T-helper 2 cell treated with Interferon-gamma antibody and Interleukin-4, amounts not matched to agents 5 μg/mL and 100 μg/mL, for 36 hours (primary cell): ENCODE measurements at places on chromosomes 1 and 21.

GRCh38 chr1:198793714-198794113 is 154.9 kb downstream of the PTPRC start:
- H3K4me1 ChIP-seq: no peaks in the 10 kb centered on the region
- H3K4me3 ChIP-seq: no peak overlapping the region
- DNase-seq: no peak
- no peak overlapping the region for H3K27ac ChIP-seq

GRCh38 chr1:210189426-210189825 is 43.2 kb upstream of the SERTAD4 start:
- no peaks in the 10 kb centered on the region for H3K36me3 ChIP-seq
- H3K27me3 ChIP-seq: no peaks in the 10 kb centered on the region
- no peak overlapping the region for H3K27ac ChIP-seq
- no peak overlapping the region for H3K4me3 ChIP-seq
- H3K4me1 ChIP-seq: no peaks in the 10 kb centered on the region

DNA sequence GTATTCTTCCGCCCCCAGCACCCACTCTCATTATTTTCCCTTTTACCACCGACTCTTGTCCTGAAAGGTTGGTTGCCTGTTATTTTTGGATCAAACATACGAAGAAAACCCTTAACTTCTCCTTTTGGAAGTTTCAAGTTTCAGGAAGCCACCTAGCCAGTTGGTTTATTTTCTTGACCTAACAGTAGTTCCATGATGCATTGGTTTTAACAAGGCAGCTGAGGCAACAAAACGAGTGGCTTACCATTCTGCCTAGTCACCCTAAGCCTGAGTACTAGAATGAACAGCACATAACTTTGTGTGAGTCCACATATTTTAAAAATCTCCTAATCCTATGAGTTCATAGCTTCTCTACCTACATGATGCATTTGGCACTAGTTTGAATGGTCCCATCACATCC is 28.9 kb downstream of the OLFM3 start:
- H3K27ac ChIP-seq: no peak overlapping the region
- H3K27me3 ChIP-seq: no peaks in the 10 kb centered on the region
- no peak overlapping the region for H3K4me3 ChIP-seq
- H3K36me3 ChIP-seq: no peaks in the 10 kb centered on the region

DNA sequence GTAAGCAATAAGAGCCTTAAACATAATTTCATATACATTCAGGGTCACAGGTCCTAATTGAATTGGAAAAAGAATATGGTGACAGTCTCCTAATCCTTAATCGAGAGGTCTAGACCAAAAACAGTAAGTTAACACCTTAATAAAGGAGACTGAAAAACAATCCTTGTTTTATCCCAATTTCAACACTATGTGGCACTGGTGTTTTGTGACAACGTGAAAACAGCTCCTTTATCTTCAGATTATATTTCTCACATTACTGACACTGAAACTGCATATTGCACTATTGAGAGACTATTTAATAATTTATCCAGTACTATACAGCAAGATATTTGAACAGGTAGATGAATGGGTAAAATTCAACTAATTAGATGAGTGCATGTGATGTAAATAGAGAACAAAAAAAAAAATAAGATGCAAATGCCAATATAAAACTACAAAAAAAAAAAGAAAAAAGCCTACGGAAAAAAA is 34.1 kb downstream of the TP53BP2 start:
- H3K4me1 ChIP-seq: peaks cover 15% of the 10 kb centered on the region
- no peaks in the 10 kb centered on the region for H3K27me3 ChIP-seq
- H3K27ac ChIP-seq: no peak overlapping the region

DNA sequence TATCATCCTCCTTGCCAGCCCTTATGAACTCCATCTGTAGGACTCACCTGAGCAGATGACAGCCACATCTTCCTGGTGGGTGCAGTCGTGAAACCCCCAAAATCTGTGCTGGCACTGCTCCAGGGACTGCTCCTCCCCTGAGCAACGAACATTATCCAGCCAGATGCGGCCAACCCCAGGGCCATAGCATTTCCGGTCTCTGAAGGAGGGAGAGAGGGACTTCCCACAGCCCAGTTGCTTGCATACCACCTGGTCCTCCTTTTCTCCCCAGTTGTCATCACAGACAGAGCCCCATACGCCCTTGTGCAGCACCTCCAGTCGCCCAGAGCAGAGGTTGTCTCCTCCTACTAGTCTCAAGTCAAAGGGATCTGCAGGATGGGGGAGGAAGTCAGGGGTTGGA is 8.5 kb downstream of the CD5L start:
- no peaks in the 10 kb centered on the region for H3K4me1 ChIP-seq
- DNase-seq: no peak
- H3K4me3 ChIP-seq: no peak overlapping the region
- no peaks in the 10 kb centered on the region for H3K36me3 ChIP-seq
- no peak overlapping the region for H3K27ac ChIP-seq

- no peaks in the 10 kb centered on the region for H3K36me3 ChIP-seq
- H3K4me3 ChIP-seq: no peak overlapping the region
- H3K27ac ChIP-seq: no peak overlapping the region
Measured at GRCh38 chr1:57517587-57518374, 93.9 kb upstream of the DAB1 start.

DNA sequence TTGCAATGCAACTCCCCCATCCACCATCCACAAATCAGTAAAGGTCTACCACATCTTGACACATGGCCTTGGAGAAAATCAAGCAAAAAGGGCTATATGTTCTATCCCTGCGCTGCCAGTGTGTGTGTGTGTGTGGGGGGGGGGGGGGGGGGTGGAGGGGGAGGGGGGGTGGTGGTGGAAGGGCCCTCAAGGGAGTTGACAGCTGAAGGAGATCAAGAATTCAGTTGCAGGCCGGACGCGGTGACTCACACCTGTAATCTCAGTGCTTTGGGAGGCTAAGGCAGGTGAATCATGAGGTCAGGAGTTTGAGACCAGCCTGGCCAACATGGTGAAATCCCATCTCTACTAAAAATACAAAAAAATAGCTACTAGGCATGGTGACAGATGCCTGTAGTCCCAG is 37.6 kb upstream of the CLIC4 start:
- peaks cover 1% of the 10 kb centered on the region for H3K36me3 ChIP-seq
- H3K27ac ChIP-seq: no peak overlapping the region
- no peak for DNase-seq
- H3K4me3 ChIP-seq: no peak overlapping the region

DNA sequence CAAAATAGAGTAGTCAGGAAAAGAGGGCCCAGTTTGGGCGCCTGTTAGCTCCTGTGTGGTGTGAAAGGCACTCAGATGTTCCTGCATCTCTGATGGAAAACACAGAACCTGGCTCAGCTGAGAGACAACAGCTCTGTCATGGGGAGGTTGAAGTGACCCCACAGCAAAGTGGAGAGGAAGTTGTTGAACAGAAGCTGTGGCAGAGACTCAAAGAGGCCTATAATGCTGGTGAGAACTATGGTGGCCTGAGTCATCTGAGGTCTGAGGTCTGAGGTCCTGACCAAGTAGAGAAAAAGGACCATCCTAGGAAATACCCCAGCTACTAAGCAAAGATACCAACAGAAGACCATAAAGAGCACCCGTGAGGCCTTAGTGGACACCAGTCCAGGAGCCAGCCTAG is 45.6 kb upstream of the JAK1 start:
- peaks cover 6% of the 10 kb centered on the region for H3K27me3 ChIP-seq
- peaks cover 31% of the 10 kb centered on the region for H3K4me1 ChIP-seq
- no peak overlapping the region for H3K4me3 ChIP-seq
- no peak overlapping the region for H3K27ac ChIP-seq
- DNase-seq: no peak

DNA sequence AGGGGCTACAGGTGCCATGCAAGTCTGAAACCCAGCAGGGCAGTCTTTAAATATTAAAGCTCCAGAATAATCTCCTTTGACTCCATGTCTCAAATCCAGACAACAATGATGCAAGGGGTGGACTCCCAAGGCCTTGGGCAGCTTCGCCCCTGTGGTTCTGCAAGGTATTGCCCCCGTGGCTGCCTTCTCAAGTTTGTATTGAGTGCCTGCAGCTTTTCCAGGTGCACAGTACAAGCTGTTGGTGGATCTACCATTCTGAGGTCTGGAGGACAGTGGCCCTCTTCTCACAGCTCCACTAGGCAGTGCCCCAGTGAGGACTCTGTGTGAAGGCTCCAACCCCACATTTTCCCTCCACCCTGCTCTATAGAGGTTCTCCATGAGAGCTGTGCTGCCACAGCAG is 3.7 kb upstream of the MROH9 start:
- no peak overlapping the region for H3K4me3 ChIP-seq
- H3K36me3 ChIP-seq: no peaks in the 10 kb centered on the region
- H3K27ac ChIP-seq: no peak overlapping the region
- no peak for DNase-seq

DNA sequence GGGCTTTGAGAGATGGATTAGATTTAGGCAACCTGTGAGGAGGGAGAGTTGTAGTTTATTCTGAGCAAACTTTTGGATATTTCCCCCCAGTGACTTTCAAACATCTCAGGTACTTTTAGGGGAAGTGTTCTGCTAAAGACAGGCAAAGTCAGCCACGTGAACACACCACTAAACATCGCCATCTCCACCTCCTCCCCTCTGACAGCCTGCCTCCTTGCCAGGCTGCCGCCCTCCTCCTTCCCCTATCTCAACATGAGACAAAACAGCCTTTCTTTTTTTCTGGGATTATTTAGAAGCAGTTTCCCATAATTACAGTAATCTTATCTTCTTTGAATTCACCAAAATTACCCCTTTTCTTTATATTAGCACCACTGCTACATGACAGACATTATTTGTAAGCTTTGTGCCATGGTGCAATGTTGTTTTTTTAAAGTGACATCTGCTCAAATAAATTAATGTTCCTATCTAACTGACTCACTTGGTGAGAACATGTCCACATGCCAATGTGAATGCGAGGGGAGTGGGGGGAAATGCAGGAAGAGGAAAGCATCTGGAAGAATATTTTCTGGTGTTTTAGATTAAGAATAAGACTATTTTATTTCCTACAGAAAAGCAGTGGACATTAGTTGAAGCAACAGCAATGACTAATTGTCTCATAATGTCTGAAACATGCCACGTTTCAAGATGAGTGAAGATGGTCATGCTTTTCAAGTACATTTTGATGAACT is 147.8 kb upstream of the ATP1B1 start:
- DNase-seq: no peak
- no peaks in the 10 kb centered on the region for H3K4me1 ChIP-seq
- no peak overlapping the region for H3K27ac ChIP-seq
- peaks cover 10% of the 10 kb centered on the region for H3K27me3 ChIP-seq

DNA sequence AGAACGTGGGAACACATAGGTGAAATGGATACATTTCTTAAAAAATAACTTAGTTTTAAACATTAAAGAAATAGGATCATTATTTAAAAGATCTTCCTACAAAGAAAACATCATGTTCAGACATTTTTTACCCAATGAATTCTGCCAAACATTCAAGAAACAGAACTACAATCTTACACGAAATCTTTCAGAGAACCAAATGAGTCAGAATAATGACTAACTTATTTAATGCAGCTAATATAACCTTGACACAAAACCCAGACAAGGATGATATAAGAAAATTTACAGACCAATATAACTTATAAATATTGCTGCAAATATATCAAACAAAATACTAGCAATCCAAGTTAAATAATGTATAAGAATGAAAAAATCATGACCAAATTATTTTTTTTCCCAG is 220.1 kb upstream of the KCNK2 start:
- no peaks in the 10 kb centered on the region for H3K27me3 ChIP-seq
- no peaks in the 10 kb centered on the region for H3K36me3 ChIP-seq
- no peak overlapping the region for H3K27ac ChIP-seq
- no peak for DNase-seq
- no peaks in the 10 kb centered on the region for H3K4me1 ChIP-seq

DNA sequence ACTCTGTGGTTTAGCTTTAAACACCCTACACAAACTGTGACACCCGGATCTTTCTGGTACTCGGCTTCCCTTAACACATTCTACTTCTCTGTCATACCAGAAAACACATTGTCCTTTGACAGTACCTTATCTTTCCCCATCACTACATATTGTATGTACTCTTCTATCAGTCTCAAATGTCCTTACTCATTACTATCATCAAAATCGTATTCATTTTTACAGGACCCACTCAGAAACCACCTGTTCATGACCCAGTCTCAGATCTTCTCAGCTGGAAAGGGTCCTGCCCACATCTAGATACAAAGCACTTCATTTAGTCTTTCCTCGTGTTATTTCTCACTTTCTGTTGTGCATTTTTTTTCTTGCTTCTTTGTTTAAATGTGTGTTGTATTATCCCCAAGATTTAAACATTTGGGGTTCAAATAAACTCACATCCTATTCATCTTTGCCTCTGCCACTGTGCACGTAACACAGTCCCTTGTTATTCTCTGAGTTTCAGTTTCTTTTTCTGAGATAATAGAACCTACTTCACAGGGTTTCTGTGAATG is 27.7 kb downstream of the CD34 start:
- peaks cover 60% of the 10 kb centered on the region for H3K4me1 ChIP-seq
- no peaks in the 10 kb centered on the region for H3K36me3 ChIP-seq
- H3K4me3 ChIP-seq: peak overlapping the region; percentile 86
- DNase-seq: no peak
- H3K27ac ChIP-seq: peak overlapping the region; percentile 98

- H3K4me1 ChIP-seq: no peaks in the 10 kb centered on the region
- H3K36me3 ChIP-seq: no peaks in the 10 kb centered on the region
- no peak overlapping the region for H3K4me3 ChIP-seq
- H3K27ac ChIP-seq: no peak overlapping the region
- H3K27me3 ChIP-seq: no peaks in the 10 kb centered on the region
Measured at GRCh38 chr1:3022511-3022973, 1.3 kb downstream of the ACTRT2 start.

- H3K36me3 ChIP-seq: no peaks in the 10 kb centered on the region
- H3K4me1 ChIP-seq: no peaks in the 10 kb centered on the region
- no peak for DNase-seq
- no peak overlapping the region for H3K27ac ChIP-seq
Measured at GRCh38 chr1:229869687-229870086, 197.4 kb upstream of the GALNT2 start.

GRCh38 chr1:81820765-81821164 is 20.0 kb downstream of the ADGRL2 start:
- no peaks in the 10 kb centered on the region for H3K27me3 ChIP-seq

DNA sequence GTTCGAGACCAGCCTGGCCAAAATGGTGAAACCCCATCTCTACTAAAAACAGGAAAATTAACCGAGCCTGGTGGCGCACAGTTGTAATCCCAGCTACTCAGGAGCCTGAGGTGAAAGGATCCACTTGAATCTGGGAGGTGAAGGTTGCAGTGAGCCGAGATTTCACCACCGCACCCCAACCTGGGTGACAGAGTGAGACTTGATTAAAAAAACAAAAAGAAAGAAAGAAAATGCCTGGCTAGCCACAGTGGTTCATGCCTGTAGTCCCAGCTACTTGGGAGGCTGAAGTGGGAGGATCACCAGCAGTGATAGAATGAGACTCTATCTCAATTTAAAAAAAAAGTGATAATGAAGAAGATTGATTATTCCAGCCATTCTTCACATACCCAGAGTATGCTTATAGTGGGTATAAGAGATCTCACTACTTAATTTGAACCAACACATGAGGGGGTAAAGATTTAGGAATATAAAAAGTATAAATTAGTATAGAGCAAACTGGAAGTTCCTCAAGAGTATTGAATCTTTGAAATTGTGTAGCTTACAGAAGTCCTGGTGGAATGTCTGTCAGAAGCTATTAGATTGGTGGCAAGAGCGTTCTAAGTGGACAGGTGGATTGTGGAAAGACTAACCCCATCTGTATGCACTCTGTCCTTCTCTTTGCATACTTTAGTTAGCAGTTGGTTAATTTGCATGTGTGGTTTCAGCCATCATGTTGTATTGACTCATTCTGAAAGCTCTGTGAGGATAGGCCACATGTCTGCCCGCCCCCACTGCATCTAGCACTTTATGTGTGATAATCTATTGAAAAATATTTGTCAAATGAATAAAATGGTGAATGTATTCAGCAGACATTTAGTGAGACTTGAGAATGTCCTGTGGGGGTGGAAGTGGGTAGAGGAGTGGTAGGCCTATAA is 25.0 kb downstream of the RLF start:
- H3K27me3 ChIP-seq: no peaks in the 10 kb centered on the region
- peaks cover 61% of the 10 kb centered on the region for H3K4me1 ChIP-seq
- H3K4me3 ChIP-seq: peak overlapping the region; percentile 47
- H3K36me3 ChIP-seq: peaks cover 26% of the 10 kb centered on the region
- H3K27ac ChIP-seq: peak overlapping the region; percentile 84
